Testis (tissue), 5 donors: ENCODE measurements at places on chromosomes 11 and 22. TPM values are rescaled to one million over a fixed set of nuclear protein-coding genes. Genes with fewer than 3 reads are reported as not detected.

Gene BAIAP2L2
- total RNA-seq = 8.8 TPM

Gene CHEK2
- 28.1 TPM for total RNA-seq

Gene MUS81
- total RNA-seq = 74.0 TPM

Gene OR10W1
- total RNA-seq = not detected

Gene EHF
- 1.1 TPM for total RNA-seq

Gene ANKK1
- total RNA-seq = 2.1 TPM
